ENCODE measurements at places on chromosomes 2 and 18. TPM values are rescaled to one million over a fixed set of nuclear protein-coding genes. Genes with fewer than 3 reads are reported as not detected.

DNA sequence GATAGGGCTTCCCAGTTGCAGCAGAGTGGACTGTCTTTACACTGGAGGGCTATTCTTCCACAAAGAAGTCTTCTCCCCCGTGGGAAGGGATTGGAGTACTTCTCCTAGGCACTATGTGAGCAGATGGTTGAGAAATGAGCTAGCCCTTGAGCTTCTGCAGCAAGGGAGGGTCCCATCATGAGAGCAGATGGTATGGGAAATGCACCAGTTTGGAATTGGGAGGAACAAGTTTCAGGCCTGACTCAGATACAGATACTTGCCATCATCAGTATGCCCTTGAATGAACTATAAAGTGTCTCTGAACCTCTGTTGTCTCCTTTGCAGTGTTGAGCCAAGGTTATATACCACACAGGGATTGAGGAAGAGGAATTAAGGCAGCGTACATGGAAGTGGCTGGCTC, 757.4 kb downstream of the RNF144A start:
- no peak for DNase-seq

- DNase-seq: no peak
Observed at GRCh38 chr2:227612546-227613271, 1.9 kb downstream of the SCYGR3 start.

DNA sequence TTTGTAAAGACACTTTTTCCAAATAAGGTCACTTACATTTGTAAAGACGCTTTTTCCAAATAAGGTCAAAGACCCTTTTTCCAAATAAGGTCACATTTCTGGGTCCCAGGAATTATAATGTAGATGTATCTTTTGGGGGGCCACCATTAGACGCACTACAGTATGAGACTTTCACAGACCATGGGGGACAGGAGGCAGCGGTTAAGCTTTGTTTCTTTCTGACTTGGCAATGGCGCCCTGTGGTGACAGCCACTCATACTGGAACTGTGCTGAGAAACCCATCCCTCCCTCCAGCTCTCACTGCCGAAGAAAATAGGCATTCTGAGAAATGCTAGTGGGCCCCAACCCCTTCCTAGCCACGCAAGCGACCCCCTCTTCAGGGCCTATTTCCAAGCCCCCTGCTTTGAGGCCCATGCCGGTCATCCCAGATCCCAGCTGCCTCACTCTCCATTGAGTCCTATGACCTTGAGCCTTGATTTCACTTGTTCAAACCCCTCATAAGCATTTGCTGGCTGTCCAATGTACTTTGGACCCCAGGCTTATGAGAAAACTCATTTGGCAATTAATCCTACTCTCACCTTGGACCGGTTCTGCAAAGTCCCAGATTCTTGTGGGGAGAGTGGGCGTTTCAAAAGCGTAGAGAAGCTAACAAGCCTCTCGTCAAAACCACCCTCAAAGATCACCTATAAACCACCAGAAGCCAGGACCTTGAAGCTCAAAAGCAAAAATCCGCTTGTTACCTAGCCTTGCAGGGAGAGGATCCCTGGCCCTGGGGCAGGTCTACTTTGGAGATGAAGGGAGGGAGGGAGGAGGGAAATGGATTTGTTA, 11.3 kb upstream of the SPATA3 start:
- DNase-seq: no peak

DNA sequence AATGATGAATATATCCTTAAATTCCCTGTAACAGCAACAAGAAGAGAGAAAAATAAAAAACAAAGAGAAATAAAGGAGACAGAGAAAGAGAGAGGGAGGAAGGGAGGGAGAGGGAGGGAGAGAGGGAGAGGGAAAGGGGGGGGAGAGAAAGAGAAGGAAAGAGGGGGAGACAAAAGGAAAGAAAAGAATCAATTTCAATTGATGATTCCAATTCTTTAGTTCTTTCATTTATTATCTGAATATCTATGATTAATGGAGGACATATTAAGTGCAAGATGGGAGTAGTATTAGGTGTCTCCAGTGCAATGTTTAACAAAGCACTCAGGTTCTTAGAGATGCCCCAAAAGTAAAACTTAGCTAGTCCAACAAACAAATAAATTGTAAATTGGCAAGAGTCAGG, 97.2 kb upstream of the DPP10 start:
- no peak for DNase-seq

- no peak for DNase-seq
Observed at GRCh38 chr2:216094701-216095100, 13.0 kb downstream of the TMEM169 start.

GRCh38 chr2:168470320-168471162, 14.5 kb downstream of the CERS6 start:
- DNase-seq: no peak

- DNase-seq: no peak
Observed at GRCh38 chr2:134504586-134505336, 214.0 kb downstream of the TMEM163 start.

DNA sequence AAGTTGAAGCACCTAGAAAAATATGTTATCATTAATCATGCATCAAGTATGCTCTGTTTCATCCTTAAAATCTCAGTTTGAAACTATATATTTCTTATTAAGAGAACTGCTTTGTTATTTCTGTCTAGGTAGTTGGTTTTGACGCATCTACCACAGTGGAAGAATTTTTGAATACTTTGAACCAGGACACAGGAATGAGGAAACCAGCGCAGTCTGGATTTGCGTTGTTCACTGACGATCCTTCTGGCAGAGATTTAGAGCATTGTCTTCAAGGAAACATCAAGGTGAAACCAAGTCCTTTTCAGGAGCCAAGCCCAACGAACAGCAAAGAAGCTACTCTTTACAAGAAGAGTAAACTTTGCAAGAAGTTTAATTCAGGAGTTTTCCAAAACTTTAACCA, 30.1 kb upstream of the DYNC2LI1 start:
- no peak for DNase-seq

DNA sequence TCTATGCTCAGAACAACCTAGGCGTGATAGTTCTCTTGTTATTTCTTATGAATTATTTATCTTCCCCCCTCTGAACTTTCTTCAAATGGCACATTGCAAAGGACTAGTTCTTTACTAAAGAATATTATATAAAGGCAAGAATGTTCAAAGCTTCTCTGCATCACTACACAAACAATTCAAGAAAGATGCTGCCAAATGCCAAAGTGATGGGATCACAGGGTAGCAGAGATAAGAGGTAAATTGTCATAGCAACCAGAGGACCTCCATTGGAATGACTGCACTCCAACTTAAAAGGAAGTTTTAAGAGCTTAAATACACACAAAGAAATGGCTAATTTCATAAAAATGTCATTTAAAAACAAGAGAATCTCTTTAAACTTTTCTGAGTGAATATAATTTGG, 72.8 kb downstream of the AQP4 start:
- DNase-seq: no peak

Gene TBR1
- polyA plus RNA-seq: not detected

Gene TGFA
- polyA plus RNA-seq: 0.44 TPM

Data from naive thymus-derived CD4-positive, alpha-beta T cell (primary cell).